ENCODE measurements at places on chromosomes 16 and 17. TPM values are rescaled to one million over a fixed set of nuclear protein-coding genes. Genes with fewer than 3 reads are reported as not detected.

Gene CHST4
- total RNA-seq = 9.9 TPM

Gene CCDC154
- 1.2 TPM for total RNA-seq

GRCh38 chr17:77604973-77605313, 353.6 kb upstream of the TNRC6C start:
- DNase-seq = no peak

Gene GRB7
- total RNA-seq = 42.4 TPM

GRCh38 chr17:70073310-70073709, 1.7 kb upstream of the KCNJ16 start:
- DNase-seq = no peak

- no peak for DNase-seq
These were observed 178.0 kb upstream of the DYNLRB2 start for GRCh38 chr16:80362816-80363215.
